Umbilical cord (tissue), 2 donors: ENCODE measurements at places on chromosomes 16 and 17.
A peak's percentile ranks its signal among the peaks of the same experiment; 100 is the strongest.

GRCh38 chr17:41925991-41926590 is 4.3 kb upstream of the ODAD4 start:
- no peak for DNase-seq

- DNase-seq = no peak
Measured at GRCh38 chr16:19522397-19522732, 467 bp upstream of the GDE1 start.

GRCh38 chr16:73878611-73879010 is 418.0 kb upstream of the PSMD7 start:
- DNase-seq = peak; percentile 88

GRCh38 chr17:30031214-30031869 is 85.3 kb upstream of the NSRP1 start:
- no peak for DNase-seq

GRCh38 chr17:66670206-66670605 is 164.7 kb upstream of the CACNG5 start:
- DNase-seq = no peak

- no peak for DNase-seq
Measured at GRCh38 chr17:71109697-71110096, 940.4 kb downstream of the KCNJ2 start.

DNA sequence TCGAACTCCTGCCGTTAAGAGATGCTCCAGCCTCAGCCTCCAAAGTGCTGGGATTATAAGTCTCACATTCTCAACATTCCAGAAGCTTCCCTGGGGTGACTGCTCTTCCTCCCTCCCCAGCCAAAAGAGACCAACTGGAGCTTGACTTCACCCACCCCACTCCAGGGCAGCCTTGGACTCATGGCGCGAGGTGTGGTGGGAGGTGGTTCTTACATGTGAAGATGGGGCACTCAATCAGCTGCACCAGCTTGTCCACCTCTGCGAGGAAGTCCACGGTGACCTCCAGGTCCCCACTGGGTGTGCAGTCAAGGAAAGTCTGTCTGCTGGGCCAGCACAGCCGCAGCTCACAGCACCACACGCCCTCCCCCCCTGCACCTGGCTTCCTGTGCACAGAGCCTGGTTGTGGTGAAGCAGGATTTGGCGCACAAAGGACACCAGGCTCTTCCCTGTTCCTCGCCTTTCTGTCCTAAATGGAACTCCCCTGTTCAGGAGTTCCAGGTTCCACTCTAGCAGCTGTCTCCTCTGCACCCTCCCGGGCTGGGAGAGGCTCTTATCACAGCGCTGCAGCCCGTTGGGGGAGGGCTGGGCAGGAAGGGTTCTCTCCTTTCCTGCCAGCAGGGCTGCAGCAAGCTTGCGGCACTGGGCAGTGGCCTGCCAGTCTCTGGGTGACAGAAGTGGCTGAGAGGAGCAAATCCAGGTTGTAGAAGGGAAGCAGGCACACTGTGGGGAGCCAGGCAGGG is 9.6 kb upstream of the MTSS2 start:
- DNase-seq = no peak

- no peak for DNase-seq
Measured at GRCh38 chr17:42249681-42250446, 26.3 kb downstream of the STAT5B start.

- DNase-seq = peak; percentile 99
Measured at GRCh38 chr16:28538733-28539596, at the start of gene NUPR1. Gene NUPR1 (minus strand): TSS chr16:28538974. CDS start chr16:28538907, 67 bp downstream.

- DNase-seq = peak; percentile 79
Measured at GRCh38 chr16:20849589-20850390, 43.5 kb downstream of the REXO5 start.

- DNase-seq = peak; percentile 83
Measured at GRCh38 chr17:49230636-49231562, at the start of gene PHOSPHO1. Gene PHOSPHO1 (minus strand): TSS chr17:49230787. CDS start chr17:49226691, 4,096 bp downstream.
